ENCODE measurements at places on chromosomes 6 and 20.

DNA sequence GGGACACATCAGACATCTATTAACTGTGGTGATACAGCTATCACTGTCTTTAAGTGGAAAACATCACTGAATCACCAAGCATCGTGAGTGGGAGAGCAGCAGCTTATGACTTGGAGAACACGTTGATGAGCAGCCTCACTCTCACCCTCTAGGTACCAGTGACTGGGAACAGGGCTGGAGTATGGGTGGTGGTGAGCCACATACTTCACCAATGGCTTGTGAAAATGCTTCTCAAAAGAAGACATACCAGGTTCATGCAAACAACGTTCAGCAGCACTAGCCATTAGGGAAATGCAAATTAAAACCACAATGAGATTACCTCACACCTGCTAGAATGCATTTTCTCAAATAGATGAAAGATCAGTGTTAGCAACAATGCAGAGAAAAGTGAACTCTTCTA lies 25.3 kb downstream of the SNX5 start:
- DNase-seq, result no peak

DNA sequence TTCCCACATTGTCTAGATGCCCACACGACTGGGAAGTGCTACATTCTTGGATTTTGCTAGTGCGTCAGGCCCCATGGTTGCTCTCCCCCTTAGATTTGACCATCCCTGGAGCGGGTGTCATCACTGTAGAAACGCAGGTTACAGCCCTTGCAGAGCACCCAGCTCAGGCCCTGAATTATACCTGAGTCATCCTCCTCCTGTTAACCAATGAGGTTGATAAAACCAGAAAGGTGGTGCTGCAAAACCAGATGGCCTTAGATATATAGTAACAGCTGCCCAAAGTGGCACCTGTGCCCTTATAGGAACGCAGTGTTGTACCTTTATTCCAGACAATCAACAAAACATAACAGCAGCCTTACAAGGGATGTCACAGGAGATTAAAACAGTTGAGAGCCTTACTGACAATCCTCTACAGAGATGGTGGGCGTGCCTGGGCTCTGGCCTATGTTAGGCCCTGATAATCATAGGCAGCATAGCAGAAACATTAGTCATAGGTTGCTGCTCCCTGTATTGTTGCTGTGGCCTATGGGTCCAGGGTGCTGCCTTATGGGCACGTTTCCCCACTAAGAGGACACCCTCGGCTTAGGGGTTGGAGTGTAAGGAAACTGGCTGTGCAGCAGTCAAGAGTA lies 33.6 kb upstream of the HSF2 start:
- no peak for DNase-seq

DNA sequence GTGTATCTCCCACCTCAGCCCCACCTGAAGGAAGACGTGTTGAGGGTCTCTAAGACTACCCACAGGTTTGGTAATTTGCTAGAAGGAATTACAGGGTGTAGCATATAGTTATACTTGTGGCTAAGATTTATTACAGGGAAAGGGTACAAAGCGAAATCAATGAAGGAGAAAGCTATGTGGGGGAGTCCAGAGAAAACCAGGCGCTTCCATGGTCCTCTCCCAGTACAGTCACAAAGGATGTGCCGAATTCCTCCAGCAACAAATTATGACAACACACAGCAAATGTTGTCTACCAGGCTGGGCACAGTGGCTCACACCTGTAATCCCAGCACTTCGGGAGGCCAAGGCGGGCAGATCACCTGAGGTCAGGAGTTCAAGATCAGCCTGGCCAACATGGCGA lies 64.1 kb upstream of the TGM3 start:
- no peak for DNase-seq

DNA sequence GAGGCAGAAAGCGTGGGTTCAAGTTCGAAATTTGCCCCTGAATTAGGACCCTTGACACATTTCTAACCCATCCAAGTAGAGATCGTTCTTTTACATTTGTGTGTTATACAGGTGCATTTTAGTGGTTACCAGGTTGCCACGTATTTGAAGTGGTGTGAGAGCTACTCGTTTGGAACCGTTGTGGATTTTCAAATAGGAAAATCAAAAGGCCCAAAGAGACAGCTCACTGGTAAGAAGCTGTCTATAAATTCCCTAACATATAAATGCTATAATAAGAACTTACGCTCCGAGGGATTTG lies 1.6 kb upstream of the REV3L start:
- peak; percentile 68 for DNase-seq

GRCh38 chr6:32188381-32189068 lies 1.5 kb downstream of the PBX2 start:
- DNase-seq, result no peak

DNA sequence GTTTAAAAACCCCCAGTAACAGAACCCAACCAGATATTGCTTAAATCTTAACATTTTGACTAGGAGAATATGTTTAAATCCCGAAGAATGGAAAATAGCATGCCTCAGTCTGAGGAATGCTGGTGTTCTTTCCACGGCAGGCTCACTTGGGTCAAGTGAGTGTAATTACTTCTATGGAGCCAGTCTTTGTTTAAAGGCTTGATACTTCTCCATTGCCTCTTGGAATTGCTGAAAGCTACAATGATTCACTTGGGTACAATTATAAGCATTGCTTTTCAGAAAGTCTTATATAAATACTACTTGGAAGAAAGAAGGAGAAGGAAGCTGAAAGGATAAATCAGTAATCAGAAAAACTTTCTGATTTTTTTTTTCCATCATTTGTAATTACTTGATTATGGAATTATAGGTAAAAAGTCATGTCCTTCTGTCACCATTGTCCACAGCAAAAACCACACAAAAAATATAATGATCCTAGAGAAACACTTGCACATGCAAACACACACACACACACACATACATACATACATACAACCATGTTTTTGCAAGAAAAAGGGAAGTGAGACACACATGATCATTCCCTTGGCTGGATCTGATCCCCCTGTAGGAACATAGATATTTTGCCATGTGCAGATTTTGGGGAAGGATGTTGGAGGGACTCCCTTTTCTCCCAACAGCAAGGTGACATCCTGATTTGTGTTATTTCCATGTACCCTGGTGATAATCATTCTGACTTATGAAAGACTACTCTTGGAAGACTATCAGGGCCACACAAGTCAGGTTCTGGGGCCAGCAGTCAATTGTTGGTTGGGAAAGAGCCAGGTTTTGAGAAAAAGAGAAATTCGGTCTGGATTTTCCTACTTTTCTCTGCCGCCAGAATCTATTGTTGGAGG lies 396.0 kb upstream of the BTBD3 start:
- DNase-seq, result no peak

All from NCI-H2029 treated with DMSO at 0.1 percent for 48 hours (cell line).